ENCODE measurements at places on chromosomes 6 and 20. TPM values are rescaled to one million over a fixed set of nuclear protein-coding genes. Genes with fewer than 3 reads are reported as not detected.

GPR6 gene
- total RNA-seq = not detected

HLA-DMB gene
- total RNA-seq = 13.5 TPM

SLC12A5 gene
- not detected for total RNA-seq

DNA sequence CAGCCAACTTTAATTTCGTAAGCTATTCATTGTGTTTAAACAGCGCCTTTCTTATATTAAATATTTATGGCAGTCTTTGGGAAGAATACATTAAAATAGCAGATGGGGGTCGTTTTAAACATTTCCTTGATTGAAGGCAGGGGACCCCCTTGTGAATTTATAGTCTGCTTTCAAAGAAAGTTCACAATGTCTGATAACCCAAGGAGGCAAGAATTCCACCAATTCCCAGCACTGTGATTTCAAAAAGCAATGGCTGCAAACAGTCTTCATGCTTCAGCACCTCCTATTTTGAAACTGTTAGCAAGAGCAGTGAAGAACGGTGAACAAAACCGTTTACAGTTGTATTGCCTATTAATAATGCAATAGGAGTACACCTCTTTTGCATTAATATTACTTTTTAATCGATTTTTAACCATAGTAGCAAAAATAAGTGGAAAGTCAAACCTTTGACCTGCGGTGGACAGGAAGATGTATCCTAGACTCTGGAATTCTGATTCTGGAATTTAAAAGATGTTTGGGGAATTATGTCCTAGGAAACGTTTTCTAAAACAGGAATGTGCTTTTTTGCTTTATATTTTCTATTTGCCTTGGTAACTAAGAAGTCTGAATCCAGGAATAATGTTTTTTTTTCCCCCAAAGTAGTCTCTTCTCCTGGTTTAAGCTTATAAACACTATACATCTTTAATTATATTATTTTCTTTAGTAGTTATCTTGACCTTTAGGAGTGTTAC, 393.0 kb downstream of the CDKAL1 start:
- no peak for DNase-seq

GRCh38 chr6:28953585-28954258, 29.9 kb upstream of the TRIM27 start:
- no peak for DNase-seq

DNA sequence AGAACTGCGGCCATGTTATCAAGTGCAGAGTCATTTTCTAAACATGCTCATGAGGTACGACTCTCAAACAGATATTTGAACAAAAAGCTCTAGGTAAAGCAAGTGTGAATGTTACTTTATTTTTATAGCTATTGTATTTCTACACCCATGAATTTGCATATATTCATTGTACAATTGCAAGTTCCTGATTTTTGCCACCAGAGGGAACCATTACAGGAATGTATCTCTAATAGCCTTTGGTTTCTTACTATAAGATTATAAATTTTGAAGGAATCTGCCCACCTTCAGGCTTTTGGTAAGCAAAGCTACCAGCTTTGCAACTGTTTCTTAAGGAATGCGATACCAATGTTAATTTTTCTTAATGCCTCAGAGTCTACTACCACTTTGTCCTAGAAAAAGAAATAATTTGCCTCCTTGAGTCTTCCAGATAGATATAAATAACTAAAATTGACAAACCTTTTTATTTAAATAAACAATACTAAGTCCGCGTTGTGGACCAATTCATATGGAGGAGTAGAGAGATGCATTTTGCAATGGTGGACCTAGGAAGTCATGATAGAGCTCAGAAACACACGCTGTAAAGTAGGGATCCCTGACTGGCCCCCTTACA, 125.4 kb upstream of the SAMD5 start:
- DNase-seq = no peak

GRCh38 chr20:36040571-36040970, 72.2 kb downstream of the CNBD2 start:
- DNase-seq = no peak

- DNase-seq = no peak
Measured at GRCh38 chr6:37490536-37491170, 9.0 kb downstream of the CCDC167 start.

- no peak for DNase-seq
Measured at GRCh38 chr6:2157441-2158127, 87.8 kb downstream of the GMDS start.
